Activated gamma-delta T cell treated with anti-CD3 and anti-CD28 coated beads, Interleukin-2, amount 50 U/mL, for 16 hours (primary cell): ENCODE measurements at places on chromosomes 7 and 10.

- no peak for DNase-seq
These were observed 14.2 kb downstream of the SKAP2 start for GRCh38 chr7:26850193-26850651.

GRCh38 chr7:44891791-44892190 is 6.5 kb upstream of the PURB start:
- DNase-seq: no peak

DNA sequence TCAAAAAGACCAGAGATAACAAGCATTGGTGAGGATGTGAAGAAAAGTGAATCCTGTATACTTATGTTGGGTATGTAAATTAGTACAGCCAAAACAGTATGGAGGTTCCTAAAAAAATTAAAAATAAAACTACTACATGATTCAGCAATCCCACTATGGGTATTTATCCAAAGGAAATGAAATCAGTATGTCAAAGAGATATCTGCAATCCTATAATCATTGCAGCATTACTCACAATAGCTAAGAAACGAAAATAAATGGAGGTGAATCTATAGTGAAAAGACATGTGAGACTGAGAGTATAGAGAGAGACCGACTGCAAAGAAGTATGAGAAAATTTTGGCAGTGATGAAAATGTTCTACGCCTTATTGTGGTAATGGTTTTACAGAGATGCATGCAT is 139.2 kb upstream of the TMEM168 start:
- no peak for DNase-seq

DNA sequence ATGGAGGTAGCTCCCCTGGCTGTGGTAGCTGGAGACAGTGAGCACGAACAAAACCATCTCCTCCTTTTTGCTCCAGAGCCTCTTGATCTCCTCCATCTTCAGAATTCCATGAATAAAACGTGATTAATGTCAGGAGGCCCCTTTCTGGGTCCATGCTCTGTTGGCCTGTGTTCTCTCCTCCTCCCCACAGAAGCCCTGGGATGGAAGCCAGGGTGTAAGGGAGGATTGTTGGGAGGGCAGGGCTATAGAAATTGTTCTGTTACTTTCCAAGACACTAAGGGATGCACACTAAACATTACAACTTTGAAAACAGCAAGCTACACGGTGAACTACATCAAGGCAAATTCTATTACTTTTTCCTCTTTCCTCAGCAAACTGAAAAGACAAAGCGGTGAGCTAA is 96.3 kb downstream of the RNF216 start:
- no peak for DNase-seq

GRCh38 chr7:149859369-149859768 is 14.4 kb upstream of the ATP6V0E2 start:
- DNase-seq: no peak

GRCh38 chr7:81416659-81417058 is 353.2 kb downstream of the HGF start:
- no peak for DNase-seq

GRCh38 chr10:4651404-4652037 is 174.5 kb upstream of the AKR1E2 start:
- DNase-seq: no peak
